ENCODE measurements at places on chromosomes 11 and 22. TPM values are rescaled to one million over a fixed set of nuclear protein-coding genes. Genes with fewer than 3 reads are reported as not detected.

DNA sequence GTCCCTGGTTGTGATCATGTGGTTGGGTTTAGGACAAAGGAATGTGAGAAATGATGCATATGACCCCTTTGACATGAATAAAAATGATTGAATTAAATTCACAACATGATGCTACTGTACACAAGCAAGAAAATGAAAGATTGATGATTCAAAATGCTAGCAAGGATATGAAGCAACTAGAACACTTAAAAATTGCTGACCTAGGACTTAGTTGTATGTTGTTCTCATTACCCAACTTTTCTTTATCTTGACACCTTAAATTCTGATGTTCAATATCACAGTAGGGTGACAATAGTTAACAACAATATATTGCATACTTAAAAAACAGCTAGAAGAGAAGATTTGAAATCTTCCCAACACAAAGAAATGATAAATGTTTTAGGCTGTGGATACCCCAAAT, 20.6 kb downstream of the OR52A5 start:
- DNase-seq, result no peak

Gene SYT7
- total RNA-seq, result 14.5 TPM

GRCh38 chr11:124069429-124070401, 28.6 kb upstream of the OR10G7 start:
- peak; percentile 58 for DNase-seq

DNA sequence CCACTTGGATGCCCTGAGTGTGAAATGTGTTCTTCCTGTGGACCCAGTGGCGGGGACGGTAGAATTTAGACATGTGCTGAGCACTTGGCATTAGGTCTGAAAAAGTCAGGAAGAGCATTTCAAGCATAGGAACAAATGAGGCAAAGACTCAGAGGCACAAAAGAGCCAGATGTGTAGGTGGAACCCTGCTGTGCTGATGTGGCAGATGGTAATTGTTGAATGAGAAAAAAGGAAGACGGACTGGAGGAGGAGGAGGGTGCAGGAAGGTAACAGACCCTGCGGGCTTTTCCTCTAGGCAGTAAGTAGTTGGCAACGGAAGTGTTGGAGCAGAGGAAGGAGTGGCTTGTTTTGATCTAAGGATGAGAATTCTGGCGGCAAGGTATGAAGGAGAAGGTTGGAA, 985.8 kb downstream of the TBC1D22A start:
- no peak for DNase-seq

- no peak for DNase-seq
Measured at GRCh38 chr11:130370845-130371590, 56.3 kb upstream of the ZBTB44 start.

Gene MMP8
- total RNA-seq, result not detected

Gene SESN3
- total RNA-seq, result 13.6 TPM

Gene XKR3
- not detected for total RNA-seq

Gene CSRP3
- not detected for total RNA-seq

DNA sequence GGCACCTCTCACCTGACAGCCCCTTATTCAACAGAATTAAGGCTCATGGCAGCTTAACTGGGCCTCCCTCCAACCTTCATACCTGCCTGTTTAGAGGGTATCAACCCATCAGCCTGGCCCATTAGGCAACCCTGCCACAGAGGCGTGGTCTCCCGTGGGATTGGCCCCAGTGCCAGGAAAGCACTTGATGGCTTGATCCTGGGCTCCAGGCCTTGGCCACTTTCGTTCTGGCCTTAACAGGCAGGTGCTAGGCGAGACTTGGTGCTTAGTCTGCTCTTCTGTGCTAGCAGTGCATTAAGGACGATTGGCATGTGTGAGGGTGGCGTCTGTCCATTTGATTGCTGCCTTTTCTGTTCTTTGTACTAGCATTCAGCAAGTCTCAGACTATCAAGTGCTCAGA, 75.2 kb downstream of the CABIN1 start:
- DNase-seq, result no peak

Measured in pancreas (tissue), 10 donors.